ENCODE measurements at places on chromosomes 1 and 21. TPM values are rescaled to one million over a fixed set of nuclear protein-coding genes. Genes with fewer than 3 reads are reported as not detected.

GPN2 gene
- 29.3 TPM for total RNA-seq

AQP10 gene
- total RNA-seq, result not detected

TMIGD3 gene
- not detected for total RNA-seq

KLHDC7A gene
- 1.3 TPM for total RNA-seq

KIF26B gene
- total RNA-seq, result 0.06 TPM

GJA5 gene
- 0.03 TPM for total RNA-seq

BARHL2 gene
- total RNA-seq, result not detected

BMP8B gene
- total RNA-seq, result 4.3 TPM

ADGRL4 gene
- not detected for total RNA-seq

FCRL5 gene
- total RNA-seq, result not detected

NECTIN4 gene
- 1.9 TPM for total RNA-seq

NGF gene
- 3.4 TPM for total RNA-seq

NEXN gene
- total RNA-seq, result 8.5 TPM

Data from A549 treated with CORT108297 at 1 μM for 4 hours (cell line).